Stimulated activated CD4-positive, alpha-beta T cell treated with anti-CD3 and anti-CD28 coated beads, Interleukin-2, amount 100 ng/mL, for 4 hours (primary cell): ENCODE measurements at places on chromosomes 7 and 10.

- no peak for DNase-seq
Observed at GRCh38 chr7:13307040-13307439, 619.6 kb downstream of the ARL4A start.

- no peak for DNase-seq
Observed at GRCh38 chr10:6364893-6365292, 162.2 kb downstream of the PFKFB3 start.

DNA sequence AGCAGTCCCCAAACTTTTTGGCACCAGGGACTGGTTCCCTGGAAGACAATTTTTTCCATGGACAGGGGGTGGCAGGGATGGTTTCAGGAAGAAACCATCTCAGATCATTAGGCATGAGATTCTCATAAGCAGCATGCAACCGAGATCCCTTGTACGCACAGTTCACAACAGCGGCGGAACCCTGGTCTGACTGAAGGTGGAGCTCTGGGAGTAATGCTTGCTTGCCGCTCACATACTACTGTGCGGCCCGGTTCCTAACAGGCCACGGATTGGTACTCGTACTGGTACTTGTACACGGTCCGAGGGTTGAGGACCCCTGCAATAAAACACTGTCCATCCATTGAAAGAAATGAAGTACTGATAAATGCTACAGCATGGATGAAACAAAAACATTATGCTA lies 32.8 kb downstream of the MKRN1 start:
- no peak for DNase-seq

DNA sequence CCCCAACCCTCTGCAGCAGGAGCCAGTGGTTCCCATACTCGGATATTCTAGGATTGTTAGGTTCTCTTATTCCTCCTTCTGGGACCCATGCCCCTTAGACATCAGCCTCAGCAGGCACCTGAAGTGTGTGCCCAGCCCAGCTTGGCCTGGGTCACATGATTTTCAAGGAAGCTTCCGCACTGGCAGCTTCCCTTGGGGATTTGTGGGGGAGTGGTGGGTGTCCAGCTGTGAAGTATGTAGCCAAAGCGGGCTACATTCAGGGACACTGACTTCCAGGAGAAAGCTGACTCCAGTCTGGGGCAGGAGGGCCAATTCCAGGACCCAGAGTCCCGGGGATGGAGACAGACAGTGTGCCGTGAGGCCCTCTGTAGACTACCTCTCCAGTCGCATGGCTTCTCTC lies 1.3 kb downstream of the LDB1 start:
- no peak for DNase-seq

DNA sequence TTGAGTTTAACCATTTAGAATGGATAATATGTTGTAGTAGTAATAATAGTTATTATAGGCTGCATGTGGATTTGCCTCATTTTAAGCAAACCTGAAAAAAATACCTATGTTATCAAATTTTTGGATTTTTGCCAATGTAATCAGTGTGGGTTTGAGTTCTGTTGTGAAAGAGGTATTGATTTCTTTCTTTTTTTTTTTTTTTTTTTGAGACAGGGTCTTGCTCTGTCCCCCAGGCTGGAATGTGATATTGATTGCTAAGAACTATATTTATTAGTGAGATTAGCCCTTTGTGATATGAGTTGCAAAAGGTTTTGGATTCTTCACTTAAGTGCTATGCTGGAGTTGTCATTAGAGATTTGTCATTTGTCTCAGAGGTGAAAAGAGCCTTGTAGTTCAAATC lies 124.4 kb downstream of the ST7 start:
- no peak for DNase-seq

GRCh38 chr10:12730809-12731519 lies 270.5 kb downstream of the CCDC3 start:
- DNase-seq = no peak

DNA sequence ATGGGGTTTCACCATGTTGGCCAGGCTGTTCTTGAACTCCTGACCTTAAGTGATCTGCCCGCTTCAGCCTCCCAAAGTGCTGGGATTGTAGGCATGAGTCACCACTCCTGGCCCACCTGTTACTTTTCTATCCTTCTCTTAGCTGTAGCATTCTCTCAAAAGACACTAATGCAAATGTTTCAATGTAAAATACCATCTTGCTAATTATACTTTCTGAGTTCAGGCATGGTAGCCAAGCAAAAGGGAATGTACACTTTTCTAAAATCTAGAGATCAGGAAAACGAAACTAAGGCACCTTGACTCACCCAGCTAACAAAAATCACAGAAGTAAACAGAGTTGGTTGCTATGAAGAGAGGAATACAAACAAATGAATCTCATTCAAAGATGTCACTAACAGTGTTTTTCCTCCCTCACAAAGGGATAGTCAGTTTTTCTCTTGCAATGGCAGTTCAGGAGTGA lies 401.0 kb upstream of the NRP1 start:
- no peak for DNase-seq

DNA sequence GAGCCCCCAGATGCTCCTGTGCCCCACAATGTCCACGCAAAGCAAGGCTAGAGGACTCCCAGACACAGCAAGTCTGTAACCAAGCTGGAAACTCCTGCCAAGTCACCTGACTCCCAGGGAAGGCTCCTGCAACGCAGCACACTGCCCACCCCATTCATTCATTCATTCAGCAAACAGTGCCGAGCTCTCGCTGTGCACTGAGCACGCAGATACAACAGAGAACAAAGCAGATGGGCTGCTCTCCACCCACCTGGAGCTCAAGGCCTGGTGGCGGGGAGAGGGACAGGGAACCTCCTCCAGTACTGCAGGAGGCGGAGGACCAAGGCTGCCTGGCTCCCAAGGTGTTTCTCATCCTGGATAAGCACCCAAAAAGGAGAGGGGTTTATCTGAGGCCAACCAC lies 8.6 kb downstream of the KCNH2 start:
- DNase-seq = no peak

DNA sequence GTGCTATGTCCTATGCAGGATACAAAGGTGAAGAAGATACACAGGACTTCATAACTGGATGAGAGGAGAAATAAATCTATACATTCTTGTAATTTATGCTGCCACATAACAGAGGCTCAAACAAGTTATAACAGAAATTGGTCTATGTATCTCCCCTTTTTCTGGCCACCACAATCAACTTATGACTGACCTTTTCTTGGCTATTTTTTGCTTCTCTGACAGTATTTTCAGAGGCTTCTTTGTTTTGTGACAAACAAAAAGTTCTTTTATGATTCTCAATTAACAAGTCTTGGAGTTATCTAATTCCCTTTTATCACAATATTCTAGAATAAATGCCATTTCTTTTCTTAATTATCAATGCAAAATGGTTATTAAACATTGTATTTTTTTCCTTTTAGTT lies 953.0 kb upstream of the ZWINT start:
- DNase-seq = no peak
